ENCODE measurements at places on chromosomes 16 and 17.
A peak's percentile ranks its signal among the peaks of the same experiment; 100 is the strongest.

DNA sequence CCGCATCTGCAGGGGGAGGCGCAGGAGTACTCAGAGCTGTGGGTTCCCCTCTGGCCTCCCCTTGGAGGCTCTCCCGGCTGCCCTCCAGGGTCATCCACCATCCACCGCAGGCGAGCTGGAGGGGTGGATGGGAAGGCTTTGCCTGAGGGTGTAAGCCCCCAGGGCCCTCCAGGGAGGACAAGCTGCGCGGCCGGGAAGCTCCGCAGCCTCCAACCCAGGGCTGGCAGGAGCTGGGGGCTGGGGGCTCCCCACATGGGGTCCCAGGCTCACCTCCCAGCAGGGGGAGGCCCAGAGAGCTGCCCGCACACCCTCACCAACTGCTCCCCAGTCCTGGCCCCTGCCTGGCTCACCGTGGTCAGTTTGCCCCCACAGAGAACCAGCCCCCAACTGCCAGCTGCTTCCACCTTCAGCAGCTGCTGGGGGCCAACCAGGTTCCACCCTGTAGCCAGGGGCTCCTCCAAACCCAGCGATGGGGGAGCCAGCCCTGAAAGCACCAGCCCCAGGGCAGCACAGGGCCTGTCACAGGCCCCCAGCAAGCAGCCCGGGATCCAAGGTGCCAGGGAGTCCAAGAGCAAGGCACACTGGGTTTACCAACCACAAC, 19.8 kb upstream of the CHMP6 start:
- no peak for DNase-seq

- no peak for DNase-seq
Observed at GRCh38 chr17:56641894-56642293, 48.4 kb downstream of the NOG start.

DNA sequence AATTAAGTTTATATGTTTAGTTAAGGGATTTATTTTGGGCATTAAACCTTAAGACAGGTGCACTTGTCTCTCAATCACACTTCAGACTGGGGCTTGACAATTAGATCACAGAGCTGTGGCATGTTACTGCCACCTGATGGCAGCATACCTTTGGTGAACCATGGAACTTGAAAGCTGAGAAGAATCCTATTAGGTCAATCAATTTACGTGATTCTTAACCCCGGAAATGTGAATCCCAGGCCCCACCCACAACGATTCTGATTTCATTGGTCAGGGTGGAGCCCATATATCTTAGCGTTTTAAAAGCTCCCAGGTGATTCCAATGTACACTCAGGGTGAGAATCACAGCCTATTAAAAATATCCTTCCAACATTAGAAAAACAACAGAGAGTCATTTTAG, 91.0 kb downstream of the GSG1L start:
- no peak for DNase-seq

DNA sequence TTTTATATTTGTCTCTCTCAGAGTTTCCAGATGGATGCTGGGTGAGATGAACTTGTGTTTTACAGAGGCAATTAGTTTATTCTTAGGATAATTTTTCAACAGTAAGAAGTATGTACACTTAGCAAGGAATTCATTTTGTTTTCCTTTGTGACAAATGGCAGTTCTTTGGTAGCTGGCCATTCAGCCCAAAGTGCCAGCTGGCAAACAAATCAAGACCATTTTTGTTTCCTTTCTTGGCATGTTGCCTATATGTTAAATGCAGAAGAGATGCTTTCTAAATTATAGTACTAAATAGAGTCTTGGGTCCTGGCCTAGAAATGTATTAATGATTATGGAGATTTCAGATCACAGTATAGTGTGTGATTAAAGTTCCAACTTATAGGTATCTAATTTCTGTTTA, 337.1 kb downstream of the CNTNAP4 start:
- DNase-seq: no peak

GRCh38 chr16:53091466-53092211, 36.8 kb downstream of the CHD9 start:
- DNase-seq: peak; percentile 70

- no peak for DNase-seq
Observed at GRCh38 chr17:16121915-16122314, 93.4 kb downstream of the NCOR1 start.

GRCh38 chr17:79706931-79707850, 23.6 kb upstream of the ENPP7 start:
- DNase-seq: peak; percentile 87

- peak; percentile 60 for DNase-seq
Observed at GRCh38 chr16:83967838-83968305, at the start of gene NECAB2. Gene NECAB2 (plus strand): TSS chr16:83968244. CDS start chr16:83968649, 405 bp downstream.

GRCh38 chr16:10090816-10091215, 91.4 kb downstream of the GRIN2A start:
- no peak for DNase-seq

DNA sequence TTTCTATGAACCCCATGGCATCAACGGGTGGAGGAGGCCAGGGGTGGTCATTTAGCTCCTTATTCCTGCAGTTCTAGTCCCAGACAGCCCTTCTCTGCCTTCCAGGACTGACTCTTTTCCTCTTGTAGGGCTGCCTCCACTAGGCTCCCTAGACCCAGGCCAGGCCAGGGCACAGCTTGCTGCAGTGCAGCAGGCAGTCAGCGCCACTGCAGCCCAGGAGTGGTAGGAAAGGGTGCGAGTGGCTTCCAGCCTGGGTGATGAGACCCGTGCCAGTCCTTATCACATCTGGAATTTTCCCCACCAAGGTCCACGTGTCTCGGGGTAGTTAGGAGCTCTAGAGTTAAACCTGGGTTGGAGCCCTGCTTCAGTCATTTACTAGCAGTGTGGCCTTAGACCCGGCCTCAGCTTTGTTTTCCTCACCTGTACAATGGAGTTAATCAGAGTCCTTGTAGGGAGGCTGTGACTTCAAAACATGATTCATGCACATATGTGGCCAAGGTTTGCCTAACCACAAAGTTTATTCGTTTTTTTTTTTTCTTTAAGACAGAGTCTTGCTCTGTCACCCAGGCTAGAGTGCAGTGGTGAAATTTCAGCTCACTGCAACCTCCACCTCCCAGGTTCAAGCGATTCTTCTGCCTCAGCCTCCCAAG, 4.7 kb downstream of the SLC5A11 start:
- no peak for DNase-seq

DNA sequence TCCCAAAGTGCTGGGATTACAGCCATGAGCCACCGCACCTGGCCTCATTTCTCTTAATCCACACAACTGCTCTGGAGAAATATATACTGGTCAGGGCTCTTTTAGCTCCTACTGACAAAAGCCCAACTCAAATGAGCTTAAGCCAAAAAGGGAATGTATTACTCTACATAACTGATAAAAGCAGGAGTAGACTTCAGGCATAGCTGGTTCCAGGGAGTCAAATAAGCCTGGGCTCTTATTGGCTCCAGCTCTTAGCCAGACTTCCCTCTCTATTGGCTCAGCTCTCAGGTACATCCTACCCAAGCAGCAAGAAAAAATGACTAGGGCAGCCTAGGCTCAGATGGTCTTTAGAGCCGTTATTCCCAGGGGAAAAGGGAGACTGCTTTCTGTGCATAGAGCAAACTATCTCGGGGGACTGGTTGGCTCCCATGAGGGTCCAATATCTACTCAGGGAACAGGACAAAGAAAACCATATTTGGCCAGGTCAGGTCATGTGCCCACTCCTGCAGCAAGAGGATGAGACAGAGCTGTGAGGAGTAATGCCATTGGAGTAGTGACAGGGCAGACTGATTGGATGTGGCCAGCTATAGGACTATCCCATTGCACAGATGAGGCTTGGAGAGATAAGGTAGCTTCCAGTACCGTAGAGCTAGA, 21.2 kb downstream of the TBX2 start:
- DNase-seq: no peak

- peak; percentile 27 for DNase-seq
Observed at GRCh38 chr16:27701381-27701780, 151.4 kb downstream of the KATNIP start.

DNA sequence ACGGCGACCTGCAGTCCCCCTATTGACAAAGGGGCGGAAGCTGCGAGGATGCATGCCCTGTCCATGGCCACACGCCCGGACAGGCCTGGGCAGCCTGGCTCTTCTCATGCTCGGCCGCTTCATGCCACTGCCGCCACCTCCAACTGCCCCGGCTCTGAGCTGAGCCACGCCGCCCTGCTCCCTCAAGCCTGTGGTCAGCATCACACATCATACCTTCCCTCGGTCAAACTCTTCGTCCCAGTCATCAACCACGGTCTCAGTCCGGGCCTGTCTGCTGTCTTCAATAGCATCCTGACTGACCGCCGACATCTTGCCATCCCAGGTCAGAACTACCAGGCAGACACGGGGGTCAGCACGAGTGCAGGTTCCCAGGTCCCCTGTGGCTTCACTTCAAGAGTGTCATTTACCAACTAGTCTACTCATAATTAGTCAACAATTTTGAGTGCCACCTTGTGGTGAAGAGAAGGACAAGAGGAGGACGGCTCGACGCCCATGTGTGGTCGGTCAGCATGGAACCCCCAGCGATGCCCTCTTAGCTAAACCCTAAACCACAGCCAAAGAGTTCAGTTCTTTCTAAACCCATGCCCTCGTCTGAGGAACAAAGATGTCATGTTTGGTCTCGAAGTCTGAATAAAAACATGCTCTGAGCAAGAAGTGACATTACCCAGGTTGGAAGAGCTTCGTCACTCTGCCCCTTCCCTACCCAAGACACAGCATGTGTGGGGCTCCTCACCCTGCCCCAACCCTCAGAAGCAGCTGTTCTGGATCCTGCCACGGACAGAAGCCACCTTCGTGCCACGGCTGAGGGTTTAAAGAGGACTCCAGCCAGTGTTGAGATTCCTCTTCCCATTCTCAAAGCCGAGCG, 16.9 kb upstream of the CYTH1 start:
- DNase-seq: no peak

DNA sequence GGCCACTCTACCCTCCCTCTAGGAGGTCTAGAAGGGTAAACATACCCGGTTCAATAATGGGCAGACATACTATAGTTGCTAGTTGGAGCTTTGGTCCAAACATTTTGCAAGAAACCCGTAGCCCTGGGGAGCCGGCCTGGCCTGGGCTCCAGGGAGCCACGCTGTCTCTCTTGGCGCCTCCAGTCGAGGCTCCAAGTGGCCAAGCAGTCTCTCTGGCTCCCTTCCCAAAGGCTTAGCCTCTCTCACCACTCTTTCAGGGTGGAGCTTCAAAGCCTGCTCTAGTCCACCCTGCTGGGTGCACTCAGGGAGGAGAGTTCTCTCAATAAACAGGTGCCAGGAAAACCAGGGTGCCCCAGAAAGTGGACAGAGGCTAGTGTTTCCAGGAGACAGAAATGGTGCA, 32.2 kb downstream of the RCVRN start:
- no peak for DNase-seq

DNA sequence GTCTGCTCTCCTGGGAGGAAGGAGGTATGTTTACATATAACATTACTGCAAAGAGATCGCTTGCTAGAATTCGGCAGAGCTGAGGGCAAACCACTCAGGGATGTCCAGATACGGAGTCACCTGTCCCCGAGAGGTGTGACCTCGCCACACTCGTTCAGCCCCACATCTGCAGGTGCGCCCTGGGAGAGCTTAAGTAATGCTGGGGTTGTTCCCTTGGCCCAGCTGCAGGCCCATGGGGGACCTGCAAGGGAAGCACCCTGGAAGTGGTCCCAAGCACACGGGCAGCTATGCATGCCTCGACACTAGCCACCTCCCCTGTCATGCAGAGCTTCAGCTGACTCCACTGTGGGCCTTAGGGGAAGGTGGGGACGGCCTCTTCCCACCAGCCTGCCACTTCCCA, 22.2 kb downstream of the USP22 start:
- no peak for DNase-seq

- no peak for DNase-seq
Observed at GRCh38 chr17:68993112-68993511, 37.9 kb upstream of the ABCA8 start.

GRCh38 chr17:41496803-41497484, 7.2 kb upstream of the KRT36 start:
- DNase-seq: no peak

- DNase-seq: no peak
Observed at GRCh38 chr16:1960665-1961630, 1.6 kb downstream of the NDUFB10 start.

DNA sequence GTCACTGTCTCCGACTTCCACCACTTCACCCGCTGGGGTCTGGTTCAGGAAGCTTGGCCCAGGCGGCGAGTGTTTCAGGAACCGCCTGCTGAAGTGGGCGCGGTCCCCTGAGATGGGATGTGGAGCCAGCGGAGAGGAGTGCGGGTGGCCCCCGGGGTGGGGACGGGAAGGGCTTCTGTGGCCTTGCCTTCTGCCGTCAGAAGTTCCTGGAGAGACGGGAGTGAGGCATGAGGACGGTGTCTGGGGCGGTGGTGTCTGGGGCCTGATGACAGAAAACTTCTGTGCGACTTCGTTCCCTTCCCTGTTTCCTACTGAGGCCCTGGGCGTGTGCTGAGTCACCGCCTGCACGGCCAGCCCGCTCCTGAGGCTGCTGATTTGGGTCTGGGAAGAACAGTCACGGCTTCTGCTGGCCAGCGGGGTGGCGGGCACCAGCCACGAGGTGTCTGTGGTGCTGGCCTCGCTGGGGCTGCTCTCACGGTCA, 12.3 kb upstream of the NLRC3 start:
- DNase-seq: no peak

DNA sequence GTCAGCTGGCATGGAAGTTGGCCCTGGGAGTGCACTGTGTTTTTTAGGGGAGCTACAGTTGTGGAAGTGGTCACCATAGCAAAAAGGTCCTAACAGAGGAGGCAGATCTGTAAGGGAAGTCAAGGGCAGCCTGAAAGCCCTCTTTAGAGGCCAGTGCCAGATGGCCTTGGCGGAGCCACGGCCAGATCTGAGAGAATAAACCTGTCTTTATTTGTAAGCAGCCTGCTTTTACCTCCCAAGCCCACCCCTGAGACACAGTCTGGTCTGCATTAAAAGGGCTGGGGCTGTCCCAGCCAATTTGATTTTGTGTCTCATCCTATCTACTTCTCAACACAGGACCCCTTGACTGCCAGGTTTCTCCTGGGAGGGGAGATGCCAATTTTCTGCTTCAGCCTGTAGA, 51.0 kb upstream of the NOL11 start:
- peak; percentile 9 for DNase-seq

DNA sequence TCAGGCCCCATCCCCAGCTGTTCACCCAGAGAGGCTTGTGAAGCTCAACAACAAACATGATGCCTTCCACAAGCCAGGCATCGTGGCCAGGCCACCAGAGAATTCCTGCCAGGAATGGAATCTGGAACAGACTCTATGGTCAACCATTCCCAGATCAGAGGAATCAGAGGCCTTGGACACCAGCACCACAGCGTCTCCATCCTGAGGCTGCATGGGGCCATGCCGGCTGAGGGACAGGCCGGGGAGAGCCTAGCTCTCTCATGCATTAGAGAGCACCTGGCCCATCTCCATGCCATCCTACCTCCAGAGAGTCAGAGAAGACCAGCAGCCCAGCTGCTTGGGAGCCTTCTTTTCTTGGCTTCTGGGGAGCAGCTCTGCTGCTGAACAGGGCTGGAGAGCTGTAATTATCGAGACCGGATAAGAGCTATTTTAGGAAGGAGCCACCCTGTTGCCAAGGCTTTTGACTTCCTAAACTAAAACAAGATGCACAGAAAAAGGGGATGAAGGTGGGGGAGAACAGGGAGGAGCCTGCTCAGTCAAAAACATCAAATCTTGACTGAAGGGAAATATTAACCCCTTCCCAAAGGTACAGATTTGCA, 24.5 kb upstream of the MTMR4 start:
- DNase-seq: no peak
